ENCODE measurements at places on chromosomes 2 and 18.
A peak's percentile ranks its signal among the peaks of the same experiment; 100 is the strongest.

GRCh38 chr2:42367835-42368234 lies 6.8 kb upstream of the COX7A2L start:
- DNase-seq, result no peak

DNA sequence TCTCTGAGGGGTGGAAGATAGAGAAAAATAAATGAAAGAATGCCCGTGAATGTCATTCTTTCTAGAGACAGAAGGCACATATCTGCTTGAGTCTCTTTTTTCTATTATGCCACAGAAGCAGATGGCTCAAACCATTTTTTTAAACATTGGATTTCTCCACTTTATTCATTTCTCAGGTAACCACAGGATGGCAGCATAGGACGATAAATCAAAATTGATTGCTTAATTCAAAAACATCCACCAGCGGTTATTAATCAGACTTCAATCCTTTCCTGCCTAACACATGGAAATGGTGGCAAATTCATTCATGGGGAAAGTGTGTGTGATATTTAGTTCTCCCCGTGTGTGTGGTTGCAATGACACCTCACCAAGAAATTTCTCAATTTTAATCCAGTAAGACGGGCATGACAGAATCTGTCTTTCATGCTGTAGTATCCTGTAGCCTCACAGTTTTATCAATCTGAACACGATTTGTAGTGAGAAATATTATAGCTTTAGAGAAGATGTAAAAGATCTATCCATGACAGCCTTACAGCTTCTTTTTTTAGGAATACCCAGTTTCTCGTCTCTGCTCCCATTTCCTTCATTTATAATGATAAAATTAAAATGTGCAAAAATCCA lies 72.2 kb downstream of the DSC3 start:
- DNase-seq, result peak; percentile 50

DNA sequence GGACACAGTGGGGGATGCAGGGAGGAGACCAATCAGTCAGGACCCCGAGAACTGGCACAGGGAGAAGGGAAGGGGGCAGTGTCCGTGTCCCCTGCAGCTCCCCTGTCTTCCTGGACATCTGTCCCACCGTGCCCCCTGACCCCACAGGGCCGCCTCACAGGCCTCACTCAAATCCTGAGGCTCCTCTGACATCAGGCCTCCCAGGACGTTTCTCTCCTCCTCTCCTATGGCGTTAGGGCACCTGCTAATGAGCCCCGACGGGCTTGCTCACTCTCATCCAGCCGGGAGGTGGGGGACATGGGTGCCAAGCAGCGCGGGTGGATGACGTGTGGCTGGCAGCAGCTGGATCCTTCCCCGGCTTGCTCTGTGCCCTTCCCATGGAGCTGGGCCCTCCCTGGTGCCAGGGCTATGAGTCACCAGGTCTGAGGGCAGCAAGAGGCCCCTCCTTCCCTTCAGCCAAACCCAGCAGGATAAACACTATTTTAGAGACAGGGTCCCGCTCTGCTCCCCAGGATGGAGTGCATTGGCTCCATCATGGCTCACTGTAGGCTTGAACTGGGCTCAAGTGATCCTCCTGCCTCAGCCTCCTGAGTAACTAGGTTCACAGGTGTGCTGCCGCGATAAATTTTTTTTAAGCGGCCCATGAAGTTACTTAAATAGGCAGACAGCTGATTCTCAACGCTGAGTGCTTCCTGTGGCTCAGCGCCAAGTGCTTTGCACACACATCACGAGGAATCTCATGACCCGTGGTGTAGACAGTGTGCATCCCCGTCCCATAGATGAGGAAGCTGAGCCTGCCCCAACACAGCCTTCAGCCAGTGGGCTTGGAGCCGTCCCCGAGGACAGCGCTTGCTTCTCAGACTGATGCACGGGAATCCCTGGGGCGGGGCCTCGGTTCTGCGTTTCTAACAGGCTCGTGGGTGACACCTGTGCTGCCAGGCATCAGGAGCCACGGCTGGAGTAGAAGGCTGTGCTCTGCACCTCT lies 64.5 kb upstream of the HDAC4 start:
- DNase-seq, result no peak

GRCh38 chr2:180169474-180169873 lies 162.4 kb upstream of the CWC22 start:
- no peak for DNase-seq

DNA sequence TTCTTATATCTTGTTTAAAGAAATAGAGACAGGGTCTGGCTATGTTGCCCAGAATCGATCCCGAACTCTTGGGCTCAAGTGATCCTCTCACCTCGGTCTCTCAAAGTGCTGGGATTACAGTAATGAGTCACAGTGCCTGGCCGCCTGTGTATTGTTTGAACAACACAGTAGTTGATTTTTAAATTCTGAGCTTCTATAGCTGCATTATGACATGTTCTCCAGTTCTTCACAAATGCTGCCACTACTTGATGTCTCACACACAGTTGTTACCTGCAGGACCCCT lies 7.7 kb upstream of the RHOB start:
- DNase-seq, result no peak

GRCh38 chr2:138922973-138923563 lies 142.9 kb upstream of the NXPH2 start:
- peak; percentile 58 for DNase-seq

Data from NCI-H82 (cell line).